ENCODE measurements at places on chromosomes 1 and 21. TPM values are rescaled to one million over a fixed set of nuclear protein-coding genes. Genes with fewer than 3 reads are reported as not detected.

GRCh38 chr21:44029460-44030087 is 17.5 kb downstream of the TRAPPC10 start:
- no peak for DNase-seq

Gene MEX3A
- total RNA-seq = 0.52 TPM

DNA sequence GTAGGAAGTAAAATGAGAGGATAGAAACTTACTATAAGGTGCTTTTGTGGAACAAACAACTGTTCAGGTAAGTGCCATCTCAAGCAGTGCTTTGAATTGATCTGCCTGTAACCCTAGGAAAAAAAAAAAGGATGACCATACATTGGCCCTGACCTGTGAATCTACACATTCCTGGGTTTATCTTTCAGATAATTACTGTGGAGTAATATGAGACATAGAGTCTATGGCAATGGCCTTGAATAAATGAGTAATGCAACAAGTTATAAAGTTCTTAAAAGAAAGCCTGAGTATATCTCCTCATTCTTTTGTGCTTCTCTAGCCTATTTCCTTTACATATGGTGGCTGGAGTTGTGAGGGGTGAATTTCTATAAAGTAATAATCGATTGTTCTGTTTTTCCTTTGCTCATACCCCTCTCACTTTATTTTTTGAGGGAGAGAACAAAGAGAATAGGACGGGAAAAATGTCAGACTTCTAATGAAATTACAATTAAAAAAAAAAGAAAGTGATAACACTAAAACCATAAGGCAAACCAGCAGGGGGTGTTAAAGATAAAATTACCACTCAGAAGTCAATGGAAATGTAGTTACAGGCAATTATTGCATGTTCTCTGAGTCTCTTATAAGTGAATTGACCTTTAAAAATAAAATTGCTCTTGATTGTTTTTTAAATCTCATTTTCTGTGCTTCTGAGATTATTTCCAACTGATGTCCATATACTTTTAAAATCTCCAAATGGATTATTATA is 12.4 kb upstream of the ATP1A1 start:
- no peak for DNase-seq

Gene OR2L5
- not detected for total RNA-seq

GRCh38 chr21:35284199-35284598 is 235.1 kb upstream of the RUNX1 start:
- DNase-seq = no peak

Gene KRTAP11-1
- not detected for total RNA-seq

DNA sequence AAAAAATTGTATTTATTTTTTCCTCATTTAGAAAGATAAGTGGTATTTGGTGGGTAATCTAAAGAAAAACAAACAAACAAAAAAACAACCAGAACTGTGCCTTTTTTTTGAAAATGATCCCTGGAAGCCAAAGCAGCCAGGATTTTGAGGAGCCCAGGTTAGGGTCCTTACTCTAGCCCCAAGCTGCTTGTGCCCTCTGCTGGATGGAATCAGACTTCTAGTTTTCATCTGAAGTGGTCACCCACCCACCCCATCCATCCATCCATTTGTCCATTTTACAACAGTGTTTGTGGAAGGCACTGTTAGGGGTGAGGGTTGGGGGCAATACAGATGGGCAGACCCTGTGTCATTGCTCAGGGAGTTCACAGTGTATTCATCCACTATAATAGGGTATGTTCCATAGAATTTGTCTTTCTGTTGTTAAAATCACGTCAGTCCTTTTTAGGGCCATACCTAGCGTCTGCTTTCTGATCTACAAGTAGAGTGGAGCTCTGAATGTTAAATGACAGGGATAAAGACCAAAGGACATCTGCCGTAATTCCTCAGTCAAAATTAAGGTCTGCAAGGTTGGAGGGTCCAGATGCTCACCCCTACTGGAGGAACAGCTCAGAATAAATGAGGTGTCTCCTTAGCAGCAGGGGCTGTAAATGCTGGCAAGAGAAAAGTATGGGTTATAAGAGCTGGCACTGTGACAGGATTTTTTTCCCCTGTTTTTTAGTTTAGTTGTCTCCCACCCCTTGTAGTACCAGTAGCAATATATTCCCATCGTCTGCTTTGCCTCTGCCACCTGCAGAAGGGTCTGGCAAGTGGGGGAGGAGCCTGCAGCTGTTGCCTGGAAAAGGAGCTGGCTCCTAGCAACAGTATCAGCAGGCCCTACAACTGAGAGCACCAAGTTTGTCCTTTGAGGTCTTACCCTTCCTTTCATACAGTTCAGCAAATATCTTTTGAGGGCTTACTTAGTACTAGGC is 3.2 kb downstream of the LRRC42 start:
- no peak for DNase-seq

DNA sequence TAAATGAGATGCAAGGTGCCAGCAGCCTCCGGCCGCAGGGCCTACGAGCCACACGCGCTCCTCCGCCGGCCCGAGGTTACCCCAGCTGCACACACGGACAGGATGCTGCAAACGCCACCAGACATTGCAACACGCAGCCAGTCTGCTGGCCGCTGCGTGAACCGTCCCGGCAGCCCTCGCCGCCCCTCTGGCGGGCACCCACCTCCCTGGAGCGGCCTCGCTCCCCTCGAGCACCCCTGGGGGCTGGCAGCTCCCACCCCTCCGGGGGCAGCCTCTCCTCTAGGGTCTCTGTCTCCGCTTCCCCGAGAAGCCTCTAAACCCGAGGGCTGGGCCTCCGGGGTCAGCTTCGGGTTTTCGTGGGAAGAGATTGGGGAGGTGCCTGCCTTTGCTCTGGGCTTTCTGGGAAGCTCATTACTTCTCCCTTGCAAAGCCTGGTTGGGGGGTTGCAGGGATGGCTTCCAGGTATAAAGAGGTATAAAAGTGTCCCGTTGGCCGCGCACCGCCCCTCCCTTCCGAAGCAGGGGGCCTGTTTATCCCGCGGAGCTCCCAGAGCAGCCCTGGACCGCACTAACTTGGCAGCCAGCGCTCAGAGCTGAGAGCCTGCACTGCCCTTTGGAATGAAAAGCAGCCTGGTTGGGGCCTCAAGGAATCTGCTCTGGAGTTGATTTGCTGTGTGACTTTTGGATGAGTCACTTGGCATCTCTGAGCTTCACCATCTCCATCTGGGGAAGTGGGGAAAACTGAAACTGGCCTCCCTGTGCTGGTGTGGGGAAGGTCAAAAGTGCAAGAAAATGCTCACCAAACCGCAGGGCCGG is 21.8 kb downstream of the DHRS3 start:
- peak; percentile 94 for DNase-seq

DNA sequence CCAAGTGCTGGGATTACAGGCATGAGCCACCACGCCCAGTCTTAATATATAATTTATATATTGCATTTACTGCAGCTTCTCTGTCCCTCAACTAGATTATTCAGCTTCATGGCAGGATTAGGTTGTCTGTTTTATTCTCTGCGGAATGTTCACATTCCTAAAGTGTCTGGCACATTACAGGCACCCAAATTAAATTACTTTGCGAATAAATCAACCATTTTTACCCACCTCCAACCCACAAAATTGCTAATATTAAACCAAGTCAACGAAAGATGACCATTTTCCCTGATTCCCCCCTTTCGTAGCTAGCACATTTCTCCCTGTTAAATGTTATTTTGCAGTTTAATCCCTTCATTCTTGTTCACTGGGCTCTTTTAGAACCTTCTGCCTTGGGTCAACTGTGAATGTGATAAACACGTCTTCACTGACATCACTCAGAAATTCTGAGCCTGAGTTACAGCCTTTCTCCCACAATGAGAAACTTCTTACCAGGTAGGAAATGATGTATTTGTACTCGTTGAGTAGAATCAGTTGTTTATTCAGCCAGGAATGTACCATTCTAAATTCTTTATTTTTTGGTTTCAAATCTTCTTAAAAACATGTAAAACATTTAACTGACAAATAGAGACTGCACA is 35.9 kb downstream of the THAP3 start:
- DNase-seq = no peak

Gene ADAM30
- not detected for total RNA-seq

DNA sequence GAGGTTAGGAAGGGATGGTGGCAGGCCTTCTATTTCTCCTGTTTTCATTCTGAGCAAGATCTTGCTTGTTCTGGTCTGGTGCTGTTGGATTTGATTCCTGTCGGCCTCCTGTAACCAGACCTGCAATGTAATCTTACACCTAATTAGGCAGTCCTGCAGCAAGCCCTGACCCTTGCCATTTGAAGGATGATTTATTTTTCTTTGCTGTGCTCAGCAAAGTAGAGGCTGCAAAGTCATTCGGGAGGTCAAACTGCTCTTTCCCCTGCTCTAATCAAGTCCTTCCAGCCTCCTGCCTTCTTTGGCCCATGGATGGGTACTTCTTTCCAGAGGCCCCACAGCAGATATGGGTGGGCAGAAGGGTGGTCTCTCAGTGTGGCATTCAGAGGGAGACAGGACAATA is 417.7 kb upstream of the USP24 start:
- DNase-seq = no peak

Gene LCE2C
- not detected for total RNA-seq

DNA sequence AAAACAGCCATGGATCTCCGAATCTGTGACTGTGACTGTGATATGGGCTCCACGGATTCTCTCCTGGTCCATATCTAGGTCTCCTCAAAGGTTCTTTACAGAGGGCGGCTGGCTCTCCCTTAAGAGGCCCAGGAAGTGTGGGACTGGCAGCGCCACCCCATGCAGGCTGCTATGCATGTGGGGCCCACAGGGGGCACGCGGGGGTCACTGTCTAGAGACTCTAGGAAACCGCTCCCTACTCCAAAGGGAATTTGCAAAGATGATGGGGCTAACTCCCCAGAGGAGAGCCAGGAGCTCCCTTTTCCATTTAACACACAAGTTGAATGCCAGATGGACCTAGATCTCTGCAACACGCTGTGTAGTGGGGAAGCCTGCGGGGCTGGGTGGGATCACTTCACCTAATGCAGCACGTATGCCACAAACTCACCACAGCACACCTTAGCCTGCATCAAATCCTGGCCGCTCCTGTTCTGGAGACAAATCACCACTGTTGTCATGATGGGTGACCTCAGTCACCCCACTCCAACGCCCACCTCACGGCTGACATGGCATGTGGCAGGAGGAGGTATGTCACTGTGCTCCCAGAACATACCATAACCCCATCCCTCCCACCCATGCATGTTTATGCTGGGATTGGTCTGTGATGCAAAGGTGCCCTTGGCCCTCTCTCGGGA is 61.7 kb downstream of the SLC45A1 start:
- no peak for DNase-seq

DNA sequence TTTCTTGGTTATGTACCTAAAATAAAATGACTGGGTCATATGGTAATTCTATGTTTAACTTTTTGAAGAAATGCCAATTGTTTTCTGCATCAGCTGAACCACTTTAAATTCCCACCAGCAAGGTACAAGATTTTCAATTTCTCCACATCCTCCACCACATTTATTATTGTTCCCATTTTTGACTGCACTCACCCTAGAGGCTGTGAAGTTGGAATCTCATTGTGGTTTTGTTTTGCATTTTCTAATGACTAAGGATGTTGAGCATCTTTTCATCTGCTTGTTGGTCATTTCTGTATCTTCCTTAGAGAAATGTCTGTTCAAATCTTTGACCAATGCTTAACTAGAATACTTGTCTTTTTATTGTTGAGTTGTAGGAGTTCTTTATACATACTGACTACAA is 72.5 kb downstream of the ASTN1 start:
- no peak for DNase-seq

- DNase-seq = no peak
These were observed 20.7 kb upstream of the LRRC8D start for GRCh38 chr1:89800022-89800655.

Gene CDKN2C
- total RNA-seq = 9.6 TPM

DNA sequence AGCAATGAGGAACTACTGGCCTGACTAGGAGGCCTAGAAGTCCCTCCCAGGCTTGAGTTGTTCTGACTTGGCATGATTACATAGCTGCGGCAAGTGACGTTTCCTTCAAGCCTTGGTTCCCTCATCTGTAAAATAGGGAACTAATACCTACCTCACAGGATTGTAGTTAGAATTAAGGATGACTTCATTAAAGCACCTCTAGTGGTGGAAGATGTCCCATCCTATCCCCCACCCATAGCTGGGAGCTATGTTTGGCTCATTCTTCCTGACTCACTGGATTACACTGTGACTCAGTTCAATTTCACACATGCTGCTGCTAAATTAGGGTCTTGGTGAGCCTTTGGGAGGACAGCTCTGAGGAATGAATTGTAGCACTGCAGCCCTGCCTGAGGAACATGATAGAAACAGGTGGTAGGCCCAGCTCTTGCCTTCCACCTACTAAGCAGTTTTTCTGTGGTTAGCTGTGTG is 6.0 kb upstream of the SHISA4 start:
- DNase-seq = no peak

DNA sequence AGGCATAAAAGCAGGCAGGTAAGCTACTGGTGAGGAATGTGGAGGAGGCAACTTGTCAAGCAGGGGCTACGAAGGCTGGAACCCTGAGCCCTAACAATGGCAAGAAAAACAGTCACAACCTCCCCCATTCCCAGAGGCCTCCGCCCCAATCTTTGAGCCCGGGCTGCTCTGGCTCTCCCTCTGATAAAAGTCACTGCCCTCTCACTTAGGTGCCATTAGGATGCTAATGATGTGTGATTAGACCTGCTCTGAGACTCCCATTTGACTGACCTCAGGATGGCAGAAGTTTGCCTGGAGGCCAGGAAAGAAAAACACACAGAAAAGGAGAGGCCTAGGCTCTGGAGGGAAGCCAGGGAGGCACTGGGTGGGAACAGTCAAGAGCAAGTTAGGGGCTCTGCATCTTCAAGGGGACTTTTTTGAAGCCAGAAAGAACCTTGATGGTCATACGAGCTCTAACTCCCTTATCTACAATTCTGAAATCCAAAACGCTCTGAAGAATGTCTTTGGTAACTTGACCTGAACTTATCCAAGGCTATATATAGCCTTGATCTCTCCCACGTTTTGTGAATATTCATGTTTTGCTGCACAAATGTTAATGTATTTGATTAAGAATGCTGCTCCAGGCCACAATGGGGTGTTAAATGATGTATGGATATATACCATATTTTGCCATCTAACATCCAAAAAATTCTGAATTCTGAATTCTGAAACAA is 98.9 kb downstream of the TRABD2B start:
- DNase-seq = no peak

DNA sequence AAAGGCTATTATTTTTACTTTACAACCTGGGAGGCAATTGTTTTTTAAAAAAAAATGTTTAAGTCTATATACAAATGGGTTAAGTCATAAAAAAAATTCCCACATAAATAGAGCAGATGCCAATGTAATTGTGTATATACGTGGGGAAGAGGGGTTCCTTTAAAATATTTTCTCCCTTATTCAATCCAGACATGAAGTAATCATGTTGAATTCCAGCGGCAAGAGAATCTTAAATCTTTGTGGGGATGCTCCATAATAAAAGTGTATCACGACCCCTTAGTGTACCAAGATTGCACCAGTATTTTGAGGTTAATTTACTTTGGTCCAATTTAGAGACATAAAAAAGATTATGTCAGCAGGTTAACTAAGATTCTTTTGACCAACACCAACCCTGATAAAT is 62.1 kb downstream of the ARID4B start:
- no peak for DNase-seq

GRCh38 chr1:168148916-168149315 is 12.2 kb upstream of the GPR161 start:
- DNase-seq = no peak

GRCh38 chr1:83125456-83125855 is 873.5 kb downstream of the TTLL7 start:
- DNase-seq = no peak

- DNase-seq = no peak
These were observed 45.9 kb upstream of the EGLN1 start for GRCh38 chr1:231467986-231468385.

- no peak for DNase-seq
These were observed 7.2 kb downstream of the SLAMF1 start for GRCh38 chr1:160639652-160640051.

Measured in upper lobe of right lung (tissue), 1 donor.